ENCODE measurements at places on chromosomes 6 and 20.

- DNase-seq: no peak
- H3K27me3 ChIP-seq: no peaks in the 10 kb centered on the region
- peak overlapping the region; percentile 9 for H3K27ac ChIP-seq
- peak overlapping the region; percentile 9 for H3K4me3 ChIP-seq
These were observed 27.1 kb downstream of the PDE10A start for GRCh38 chr6:165635965-165636364.

GRCh38 chr6:123089226-123089625, 93.2 kb downstream of the CLVS2 start:
- H3K4me1 ChIP-seq: no peaks in the 10 kb centered on the region
- no peak overlapping the region for H3K4me3 ChIP-seq
- H3K27me3 ChIP-seq: no peaks in the 10 kb centered on the region
- no peak overlapping the region for H3K27ac ChIP-seq
- no peak for DNase-seq

GRCh38 chr6:129793447-129793846, 67.7 kb downstream of the TMEM244 start:
- H3K27ac ChIP-seq: no peak overlapping the region
- no peaks in the 10 kb centered on the region for H3K27me3 ChIP-seq

DNA sequence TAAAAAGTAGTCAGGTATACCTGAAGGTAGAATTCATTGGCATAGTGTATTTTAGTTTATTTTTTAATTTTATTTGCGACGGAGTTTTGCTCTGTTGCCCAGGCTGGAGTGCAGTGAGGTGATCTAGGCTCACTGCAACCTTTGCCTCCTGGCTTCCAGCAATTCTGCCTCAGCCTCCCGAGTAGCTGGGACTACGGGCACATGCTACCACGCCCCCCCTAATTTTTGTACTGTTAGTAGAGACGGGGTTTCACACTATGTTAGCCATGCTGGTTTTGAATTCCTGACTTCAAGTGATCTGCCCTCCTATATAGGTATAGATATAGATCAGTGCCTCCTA, 102.8 kb upstream of the PRSS16 start:
- no peak overlapping the region for H3K27ac ChIP-seq
- H3K36me3 ChIP-seq: no peaks in the 10 kb centered on the region
- DNase-seq: no peak
- no peak overlapping the region for H3K4me3 ChIP-seq

GRCh38 chr20:38249536-38250310, 10.8 kb downstream of the KIAA1755 start:
- no peaks in the 10 kb centered on the region for H3K27me3 ChIP-seq
- H3K27ac ChIP-seq: no peak overlapping the region
- DNase-seq: no peak

DNA sequence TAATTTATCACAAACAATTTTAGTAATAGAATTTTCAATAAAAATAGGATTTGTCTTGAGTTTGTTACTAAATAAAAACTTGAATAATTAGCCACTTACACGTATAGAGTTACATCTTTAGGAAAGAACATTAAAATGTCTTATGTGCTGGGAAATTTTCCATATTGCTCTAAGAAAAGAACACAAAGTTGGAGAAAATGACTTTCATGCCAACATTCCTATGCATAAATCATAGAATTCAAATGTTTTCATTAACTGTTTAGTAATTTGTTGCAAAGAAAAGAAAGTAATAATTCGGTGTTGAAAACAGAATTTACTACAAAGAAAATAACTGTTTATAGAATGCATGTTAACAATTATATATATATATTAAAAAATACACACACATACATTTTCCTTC, 4.7 kb upstream of the TBC1D32 start:
- H3K27me3 ChIP-seq: no peaks in the 10 kb centered on the region
- H3K4me1 ChIP-seq: peaks cover 8% of the 10 kb centered on the region
- no peak overlapping the region for H3K4me3 ChIP-seq
- no peak for DNase-seq
- no peak overlapping the region for H3K27ac ChIP-seq

DNA sequence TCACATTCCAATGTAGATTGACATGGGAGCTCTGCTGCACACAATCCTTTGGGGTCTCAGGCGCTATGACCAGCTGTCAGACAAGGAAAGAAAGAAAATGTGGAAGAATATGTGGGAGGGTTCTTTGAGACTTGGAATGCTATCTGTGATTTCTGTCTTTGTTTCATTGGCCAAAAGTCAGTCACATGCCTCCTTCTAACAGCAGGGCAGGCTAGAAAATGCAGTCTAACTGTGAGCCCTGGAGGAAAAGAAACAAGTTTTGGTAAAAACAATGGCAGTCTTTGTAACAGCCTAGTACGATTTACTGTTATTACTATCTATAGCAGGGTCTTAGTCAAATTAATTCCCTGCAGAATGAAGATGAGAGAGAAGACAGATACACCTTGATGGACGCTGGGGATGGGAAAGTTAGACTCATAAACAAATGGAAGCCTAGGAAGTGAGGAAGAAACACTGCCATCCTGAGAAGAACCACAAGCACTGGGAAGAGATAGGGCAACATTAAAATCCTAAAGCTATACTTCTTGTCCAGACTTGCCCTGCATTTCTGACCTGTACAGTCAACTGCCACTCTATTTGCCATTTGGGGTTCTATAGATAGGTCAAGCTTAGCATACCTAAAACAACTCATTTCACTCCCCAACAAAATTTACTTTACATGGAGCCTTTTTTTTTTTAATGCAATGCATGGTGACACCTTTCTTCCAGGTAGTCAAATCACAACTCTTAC, 833.0 kb downstream of the KIF16B start:
- H3K4me1 ChIP-seq: peaks cover 18% of the 10 kb centered on the region
- H3K27me3 ChIP-seq: no peaks in the 10 kb centered on the region
- no peak overlapping the region for H3K27ac ChIP-seq
- H3K36me3 ChIP-seq: no peaks in the 10 kb centered on the region

GRCh38 chr6:108622641-108623298, 62.1 kb downstream of the FOXO3 start:
- H3K4me1 ChIP-seq: peaks cover 55% of the 10 kb centered on the region
- peak overlapping the region; percentile 33 for H3K27ac ChIP-seq
- DNase-seq: no peak
- H3K27me3 ChIP-seq: no peaks in the 10 kb centered on the region

DNA sequence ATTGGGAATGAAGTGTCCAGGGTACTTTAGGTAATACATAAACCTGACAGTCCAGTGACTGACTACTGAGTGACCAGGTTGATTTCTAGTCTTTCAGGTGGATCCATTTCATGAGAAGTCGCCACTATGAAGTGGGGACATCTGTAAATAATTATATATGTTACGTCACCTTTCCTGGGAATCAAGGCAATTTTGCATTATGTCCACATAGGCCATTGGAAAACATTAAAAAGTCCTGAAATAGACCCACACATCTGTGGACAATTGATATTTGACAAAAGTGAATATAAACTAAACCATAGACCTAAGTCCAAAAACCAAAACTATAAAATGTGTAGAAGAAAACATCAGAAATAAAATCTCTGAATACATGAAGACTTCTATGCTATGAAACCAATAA, 231.5 kb downstream of the C6orf118 start:
- H3K36me3 ChIP-seq: no peaks in the 10 kb centered on the region
- no peak overlapping the region for H3K4me3 ChIP-seq
- H3K27ac ChIP-seq: no peak overlapping the region
- H3K27me3 ChIP-seq: no peaks in the 10 kb centered on the region
- no peak for DNase-seq

- peak overlapping the region; percentile 33 for H3K4me3 ChIP-seq
- peak overlapping the region; percentile 95 for H3K27ac ChIP-seq
- H3K36me3 ChIP-seq: peaks cover 54% of the 10 kb centered on the region
These were observed 13.7 kb downstream of the BCL2L1 start for GRCh38 chr20:31708736-31709534.

DNA sequence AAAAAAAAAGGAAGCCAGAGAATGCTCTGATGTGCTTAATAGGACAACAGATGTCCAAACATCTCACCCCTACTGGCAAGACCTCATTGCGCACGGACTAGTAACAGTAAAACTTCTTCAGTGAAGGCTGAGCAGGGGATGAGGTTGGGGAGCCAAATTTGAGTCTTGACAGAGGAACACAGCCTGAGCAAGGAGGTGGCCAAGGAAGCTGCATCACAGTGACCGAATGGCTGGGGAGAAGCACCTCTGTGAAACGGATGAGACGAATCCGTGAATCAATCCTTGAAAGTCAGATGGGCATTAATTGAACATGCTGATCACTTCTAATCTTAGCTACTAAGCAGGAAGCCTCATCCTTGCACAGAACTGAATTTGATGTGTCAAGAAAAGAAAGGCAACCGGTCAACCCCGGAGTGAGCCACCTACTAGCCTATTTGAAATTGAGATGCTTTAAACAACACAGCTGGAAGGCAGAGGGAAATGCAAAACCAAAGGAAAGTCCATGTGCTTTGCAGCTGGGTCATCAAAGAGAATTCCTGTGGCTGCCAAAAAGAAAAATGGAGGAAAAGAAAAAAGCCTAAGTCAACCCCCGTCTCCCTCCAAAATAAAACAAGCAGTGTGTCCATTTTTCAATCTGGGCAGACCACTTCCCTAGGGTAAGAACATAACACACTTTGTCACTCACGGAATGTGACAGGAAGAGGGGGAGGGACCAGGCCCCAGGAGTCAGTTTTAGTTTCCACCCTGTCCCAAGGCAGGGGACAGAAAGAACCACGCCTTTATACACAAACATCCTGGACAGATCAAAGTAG, 29.5 kb downstream of the PXDC1 start:
- no peaks in the 10 kb centered on the region for H3K27me3 ChIP-seq
- no peak for DNase-seq
- peak overlapping the region; percentile 32 for H3K4me3 ChIP-seq
- H3K4me1 ChIP-seq: peaks cover 42% of the 10 kb centered on the region
- H3K27ac ChIP-seq: peak overlapping the region; percentile 57

GRCh38 chr6:109257494-109257893, 124.8 kb downstream of the CD164 start:
- no peaks in the 10 kb centered on the region for H3K27me3 ChIP-seq
- no peak for DNase-seq
- no peaks in the 10 kb centered on the region for H3K36me3 ChIP-seq

GRCh38 chr6:106974336-106974998, at the start of gene CD24:
Gene CD24, minus strand, starts transcription at chr6:106974729. Its CDS starts 83 bp downstream, at chr6:106974646.
- peak within 1 kb of the TSS; percentile 94 for H3K4me3 ChIP-seq
- DNase-seq: peak; percentile 87

DNA sequence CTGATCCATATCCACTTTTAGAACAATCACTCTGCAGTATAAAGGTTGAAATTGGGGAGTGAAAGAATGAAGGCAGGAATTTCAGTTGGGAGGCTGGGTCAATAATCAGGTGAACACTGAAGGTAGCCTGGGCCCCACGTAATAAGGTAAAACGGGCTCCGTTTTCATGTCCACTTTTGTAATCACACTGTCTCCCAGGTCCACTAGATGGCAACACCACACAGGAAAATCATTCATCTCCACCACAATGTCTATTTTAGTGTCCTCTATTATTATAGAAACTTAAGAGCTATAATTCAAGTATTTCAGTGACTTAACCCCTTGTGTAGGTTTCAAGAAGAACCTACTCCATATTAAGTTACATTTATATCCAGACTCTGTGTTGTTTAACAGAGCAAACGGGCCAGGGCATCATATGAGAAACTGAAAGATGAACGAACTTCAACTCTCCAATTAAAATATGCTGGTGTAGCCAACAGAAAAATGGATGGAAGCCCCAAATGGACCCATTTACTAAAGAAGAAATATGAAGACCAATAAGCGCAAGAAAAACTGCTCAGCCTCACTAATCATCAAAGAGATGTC, 45.9 kb upstream of the MC3R start:
- no peaks in the 10 kb centered on the region for H3K36me3 ChIP-seq
- no peak overlapping the region for H3K27ac ChIP-seq
- no peaks in the 10 kb centered on the region for H3K27me3 ChIP-seq
- no peaks in the 10 kb centered on the region for H3K4me1 ChIP-seq

DNA sequence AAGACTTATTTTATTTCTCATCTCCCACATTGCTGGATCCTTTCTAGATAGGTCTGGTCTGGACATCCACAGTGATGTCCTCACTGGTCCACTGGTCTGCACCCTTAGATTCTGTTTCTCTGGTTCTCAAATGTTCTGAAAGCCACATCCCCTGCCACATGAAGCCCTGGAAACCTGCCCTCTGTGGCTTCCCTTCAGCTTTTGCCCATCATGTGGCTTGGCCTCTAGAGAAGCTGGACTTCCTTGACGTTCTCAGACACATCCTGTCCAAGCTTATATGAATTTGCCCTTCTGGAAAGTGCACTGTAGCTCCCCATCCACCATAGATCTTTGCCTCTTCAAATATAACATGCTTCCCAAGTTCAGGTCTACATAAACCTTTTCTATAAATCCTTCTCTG, 18.5 kb downstream of the CST4 start:
- no peaks in the 10 kb centered on the region for H3K4me1 ChIP-seq
- no peak for DNase-seq
- H3K36me3 ChIP-seq: no peaks in the 10 kb centered on the region
- H3K27me3 ChIP-seq: peaks cover 6% of the 10 kb centered on the region
- no peak overlapping the region for H3K27ac ChIP-seq

GRCh38 chr6:109978174-109979032, at the start of gene GPR6:
Gene GPR6, plus strand, starts transcription at chr6:109978311. Its CDS starts 802 bp downstream, at chr6:109979113.
- DNase-seq: peak; percentile 86
- peaks cover 4% of the 10 kb centered on the region for H3K4me1 ChIP-seq
- H3K4me3 ChIP-seq: peak within 1 kb of the TSS; percentile 68

DNA sequence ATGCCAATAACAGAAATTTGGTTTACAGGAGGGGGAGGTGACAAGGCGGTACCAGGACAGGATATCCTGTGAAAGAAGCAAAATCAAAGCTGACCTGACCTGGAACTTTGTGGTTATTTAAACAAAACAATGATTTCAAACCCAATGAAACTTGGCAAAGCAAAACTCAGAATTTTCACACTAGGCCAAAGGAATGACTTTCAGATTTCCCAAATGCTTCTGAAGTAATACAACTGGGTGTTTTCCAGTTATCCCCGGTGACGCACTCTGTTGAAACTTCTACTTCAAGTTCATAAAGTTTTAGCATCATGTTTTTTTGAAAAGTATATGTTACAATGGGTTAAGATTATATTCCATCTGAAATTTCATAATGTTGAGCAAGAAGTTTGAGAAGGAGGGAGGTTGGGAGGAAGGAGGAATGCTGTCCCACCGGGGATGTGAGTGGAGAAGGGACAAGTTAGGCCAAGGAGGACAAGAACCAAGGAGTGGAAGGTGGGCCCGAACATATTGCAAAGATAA, 78.1 kb upstream of the TRAF3IP2 start:
- no peak overlapping the region for H3K27ac ChIP-seq
- H3K36me3 ChIP-seq: peaks cover 40% of the 10 kb centered on the region
- H3K27me3 ChIP-seq: no peaks in the 10 kb centered on the region

- no peak overlapping the region for H3K4me3 ChIP-seq
- no peak overlapping the region for H3K27ac ChIP-seq
- no peak for DNase-seq
- no peaks in the 10 kb centered on the region for H3K27me3 ChIP-seq
- no peaks in the 10 kb centered on the region for H3K36me3 ChIP-seq
These were observed 429.1 kb downstream of the HTR1B start for GRCh38 chr6:77034161-77034560.

GRCh38 chr6:30483677-30484279, 5.5 kb upstream of the HLA-E start:
- no peaks in the 10 kb centered on the region for H3K36me3 ChIP-seq
- no peak for DNase-seq
- H3K4me3 ChIP-seq: no peak overlapping the region
- no peak overlapping the region for H3K27ac ChIP-seq

Measured in type B pancreatic cell (in vitro differentiated cells).